Fibroblast of skin of left biceps (primary cell): ENCODE measurements at places on chromosomes 4 and X.
A peak's percentile ranks its signal among the peaks of the same experiment; 100 is the strongest.

DNA sequence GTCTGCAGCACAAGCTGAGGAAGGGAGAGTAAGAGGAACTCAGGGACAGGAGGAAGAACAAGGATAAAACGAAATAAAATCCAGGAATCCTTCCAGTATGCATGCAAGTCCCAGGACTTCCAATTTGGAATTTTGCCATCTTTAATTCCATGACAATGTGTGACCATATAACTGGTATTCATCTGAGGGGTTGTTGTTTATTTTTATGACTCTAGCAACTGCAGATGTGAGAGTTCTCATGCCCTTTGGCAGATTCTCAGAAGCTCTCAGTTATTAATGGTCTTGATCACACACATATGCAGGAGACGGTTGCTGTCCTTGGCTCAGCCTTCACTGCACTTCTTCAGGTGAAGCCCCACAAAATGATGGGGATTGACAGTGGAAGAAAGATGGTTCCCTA is 148.2 kb downstream of the SMIM20 start:
- DNase-seq: no peak

DNA sequence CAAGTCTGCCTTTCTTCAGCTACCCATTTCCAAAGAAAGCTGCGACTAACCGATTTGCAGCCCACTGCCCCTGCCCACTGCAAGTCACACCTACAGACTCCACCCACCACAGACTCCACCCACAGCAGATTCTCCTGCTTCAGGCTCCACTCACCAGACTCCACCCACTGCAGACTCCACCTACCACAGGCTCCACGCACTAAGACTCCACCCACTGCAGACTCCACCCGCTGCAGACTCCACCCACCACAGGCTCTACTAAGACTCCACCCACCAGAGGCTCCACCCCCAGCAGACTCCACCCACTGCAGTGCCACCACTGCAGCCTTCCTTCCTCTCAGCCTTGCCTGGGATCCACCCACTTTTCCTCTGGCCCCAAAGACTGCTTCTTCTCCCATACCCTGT is 41.3 kb downstream of the ABLIM2 start:
- DNase-seq: no peak

GRCh38 chr4:8149664-8150063 is 8.9 kb downstream of the ABLIM2 start:
- DNase-seq: no peak

DNA sequence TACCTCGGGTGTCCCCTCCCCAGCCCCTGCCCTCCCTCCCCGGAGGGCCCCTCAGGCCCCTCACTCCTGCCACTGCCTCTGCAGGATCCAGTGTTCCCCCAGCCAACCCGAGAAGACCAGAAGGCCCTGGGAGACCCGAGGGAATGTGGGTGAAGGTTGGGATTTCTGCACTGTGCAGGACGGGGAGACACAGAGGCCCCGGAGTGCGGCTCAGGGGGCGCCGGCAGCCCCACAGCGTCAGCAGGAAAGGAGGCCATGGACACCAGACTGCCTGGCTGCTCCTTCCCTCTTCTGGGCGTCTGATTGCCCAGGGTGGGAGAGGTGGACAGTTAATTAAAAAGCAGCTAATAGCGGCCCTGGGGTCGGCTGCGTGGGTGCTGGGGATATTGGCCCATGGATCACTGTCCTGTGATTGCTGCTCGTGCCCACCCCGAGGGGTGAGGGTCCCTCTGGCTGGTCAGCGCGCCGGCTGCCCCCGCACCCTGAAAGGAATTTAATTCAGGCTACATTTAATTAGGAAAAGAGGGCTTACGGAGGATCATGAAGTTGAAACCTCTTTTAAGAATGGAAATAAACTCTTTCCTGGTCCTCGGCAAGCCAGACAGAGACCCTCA is 57.8 kb upstream of the NKX1-1 start:
- DNase-seq: no peak

GRCh38 chr4:42119886-42120285 is 32.6 kb downstream of the BEND4 start:
- DNase-seq: no peak

GRCh38 chrX:70508296-70508911 is 63.8 kb downstream of the DLG3 start:
- DNase-seq: no peak

DNA sequence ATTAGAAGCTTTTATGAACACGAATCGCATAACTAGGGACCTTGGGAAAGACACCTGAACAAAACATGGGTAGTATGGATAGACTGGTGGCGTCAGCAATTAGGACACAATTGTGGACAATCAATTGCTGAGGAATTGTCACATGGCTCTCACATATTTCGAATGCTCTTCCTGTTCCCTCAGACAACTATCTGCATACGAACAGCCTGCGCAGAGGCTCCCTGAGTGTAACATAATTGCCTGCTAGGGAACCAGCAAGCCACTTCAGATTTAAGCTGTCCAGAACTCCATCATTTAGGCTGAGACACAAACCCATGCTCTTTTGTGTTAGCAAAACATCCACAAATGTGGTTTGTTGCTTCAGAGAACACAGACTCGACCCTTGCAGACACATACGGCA is 160.8 kb downstream of the MGST2 start:
- DNase-seq: no peak

DNA sequence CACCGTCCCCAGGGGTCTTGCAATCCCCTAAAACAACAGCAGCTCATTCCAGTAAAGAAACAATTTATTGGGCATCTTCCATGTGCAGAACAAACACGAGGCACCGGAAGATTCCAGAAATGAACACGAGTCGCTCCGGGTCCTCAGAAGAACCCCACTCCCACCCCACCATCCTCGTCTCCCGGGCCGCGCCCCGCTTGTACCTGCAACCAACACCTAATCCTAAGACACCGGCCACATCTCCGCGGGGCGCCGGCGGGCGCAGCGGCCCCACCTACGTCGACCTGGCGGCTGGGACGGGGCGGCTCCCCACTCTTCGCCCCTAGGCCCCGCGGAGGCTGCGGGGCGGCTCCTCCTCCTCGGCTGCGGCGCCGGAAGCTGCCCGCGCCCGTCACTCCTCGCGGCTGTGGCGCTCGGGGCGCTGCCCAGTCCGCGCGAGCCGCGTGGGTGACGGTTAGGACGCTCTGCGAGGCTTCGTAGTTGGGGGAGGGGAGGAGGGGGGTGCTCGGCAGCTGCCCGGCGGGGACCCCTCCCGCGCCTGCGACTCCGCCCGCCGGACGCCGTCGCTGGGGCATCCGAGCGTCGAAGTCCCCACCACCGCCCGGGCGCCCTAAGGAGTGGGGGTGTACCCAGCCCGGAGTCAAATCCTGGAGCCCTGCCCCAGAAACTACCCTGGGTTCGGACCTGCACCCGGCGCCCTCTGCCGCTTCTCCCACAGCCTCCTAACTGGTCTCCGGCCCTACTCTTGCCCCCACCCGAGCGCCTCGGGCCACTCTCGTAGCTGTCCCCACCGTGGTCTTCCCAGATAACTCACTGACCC is at the start of gene CCDC158:
Gene CCDC158, minus strand, starts transcription at position 380 of the 820 bp plus-strand sequence. CDS start 17,934 bp downstream, outside the sequence.
- DNase-seq: no peak

DNA sequence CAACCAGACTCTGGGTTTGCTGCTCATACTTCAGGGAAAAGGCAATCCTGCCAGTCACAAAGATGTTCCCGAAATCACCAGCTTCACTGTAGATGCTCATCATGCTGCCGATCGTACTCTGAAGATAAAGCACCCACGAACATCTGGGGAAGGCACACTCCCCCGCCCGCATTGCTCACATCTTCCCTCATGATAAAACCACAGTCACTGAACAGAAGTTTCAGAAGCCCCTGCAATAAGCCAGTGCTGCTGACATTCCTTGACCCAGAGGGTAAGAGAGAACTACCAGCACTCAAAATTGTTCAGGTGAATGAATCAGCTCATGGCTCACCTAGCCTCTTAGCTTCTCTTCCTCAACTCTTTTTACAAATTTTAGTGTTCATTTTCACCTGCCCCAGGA is 43.1 kb downstream of the SRPX2 start:
- DNase-seq: no peak

GRCh38 chr4:15676899-15677298 is 4.7 kb upstream of the FAM200B start:
- no peak for DNase-seq

GRCh38 chr4:39732728-39733127 is 34.8 kb downstream of the UBE2K start:
- peak; percentile 64 for DNase-seq

DNA sequence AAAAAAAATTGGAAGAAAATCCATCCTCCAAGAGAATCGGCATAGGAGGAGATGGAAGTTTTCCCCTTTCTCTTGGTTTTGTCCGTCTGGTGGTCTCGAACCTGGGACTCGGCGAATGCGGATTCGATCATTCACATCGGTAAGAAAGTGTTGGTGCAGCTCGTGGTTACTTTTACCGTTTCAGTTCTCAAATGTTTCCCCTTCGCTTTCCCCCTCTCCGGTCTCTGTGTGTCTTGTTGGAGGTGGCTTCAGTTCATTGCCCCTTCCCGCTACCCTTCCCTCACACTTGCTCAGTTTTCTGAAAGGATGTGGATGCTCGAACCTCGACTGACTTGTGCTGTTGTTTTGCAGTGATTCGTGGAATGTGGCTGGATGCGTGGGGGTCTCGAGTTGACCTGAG is 840 bp downstream of the GRID2 start:
- no peak for DNase-seq

- no peak for DNase-seq
These were observed 24.2 kb upstream of the HOPX start for GRCh38 chr4:56705334-56705733.

DNA sequence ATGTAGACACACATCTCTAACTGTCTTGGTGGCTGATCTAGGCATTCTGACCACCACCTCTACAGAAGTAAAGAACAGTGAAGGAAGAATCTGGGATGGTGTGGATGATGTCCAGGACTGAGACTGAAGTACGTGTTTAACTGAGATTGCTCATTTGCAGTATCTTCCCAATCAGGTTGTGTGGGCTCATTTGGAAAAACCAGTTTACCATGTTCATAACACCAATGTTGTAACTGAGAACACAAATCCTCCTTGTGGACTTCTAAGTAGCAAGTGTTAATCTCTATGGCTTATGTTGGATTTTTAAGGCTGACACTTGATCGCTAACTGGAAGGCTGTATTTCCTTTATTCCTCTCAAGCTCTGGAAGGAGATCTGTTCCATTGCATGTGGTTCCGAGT is 144.7 kb downstream of the ZNF518B start:
- no peak for DNase-seq

DNA sequence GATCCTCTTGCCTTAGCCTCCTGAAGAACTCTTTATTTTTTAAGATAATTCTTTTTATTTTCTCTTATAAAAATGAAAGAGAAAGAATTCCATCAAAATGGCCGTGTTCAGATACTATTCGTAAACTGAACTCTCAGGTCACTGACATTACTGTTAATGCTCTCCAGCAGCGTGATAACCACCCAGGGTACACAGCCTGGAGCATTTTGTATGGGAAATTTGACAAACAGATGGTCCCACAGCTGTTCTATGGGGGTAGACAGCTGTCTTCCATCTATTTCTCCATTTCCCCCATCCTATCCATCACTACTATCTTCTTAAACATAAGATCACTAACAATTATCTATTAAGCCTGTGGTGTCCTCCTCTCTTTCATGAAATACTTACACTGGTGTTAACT is 47.8 kb downstream of the SYNPO2 start:
- no peak for DNase-seq

GRCh38 chr4:153489856-153490558 is 23.8 kb downstream of the TMEM131L start:
- no peak for DNase-seq

GRCh38 chrX:9788911-9789310 is 2.7 kb downstream of the SHROOM2 start:
- DNase-seq: no peak

GRCh38 chr4:32890398-32890797 is 2170.2 kb downstream of the PCDH7 start:
- DNase-seq: no peak

DNA sequence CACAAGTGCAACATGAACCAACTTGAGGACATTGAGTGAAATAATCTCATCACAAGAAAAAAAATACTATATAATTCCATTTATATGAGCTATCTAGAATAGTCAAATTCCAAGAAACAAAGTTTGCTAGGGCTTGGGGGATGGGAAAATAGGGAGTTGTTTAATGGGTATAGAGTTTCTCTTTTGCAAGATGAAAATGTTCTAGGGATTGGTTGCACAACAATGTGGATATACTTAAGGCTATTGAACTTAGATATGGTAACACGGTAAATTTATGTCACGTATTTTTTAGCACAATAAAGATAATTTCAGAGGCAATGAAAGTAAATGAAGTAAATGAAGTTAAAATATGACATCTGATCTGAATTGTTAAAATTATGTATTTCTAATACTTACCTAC is 7.9 kb downstream of the MFSD8 start:
- no peak for DNase-seq

- DNase-seq: no peak
These were observed 506.7 kb downstream of the BCOR start for GRCh38 chrX:39591099-39591498.

GRCh38 chrX:97234471-97235081 is 350.9 kb downstream of the RPA4 start:
- no peak for DNase-seq

DNA sequence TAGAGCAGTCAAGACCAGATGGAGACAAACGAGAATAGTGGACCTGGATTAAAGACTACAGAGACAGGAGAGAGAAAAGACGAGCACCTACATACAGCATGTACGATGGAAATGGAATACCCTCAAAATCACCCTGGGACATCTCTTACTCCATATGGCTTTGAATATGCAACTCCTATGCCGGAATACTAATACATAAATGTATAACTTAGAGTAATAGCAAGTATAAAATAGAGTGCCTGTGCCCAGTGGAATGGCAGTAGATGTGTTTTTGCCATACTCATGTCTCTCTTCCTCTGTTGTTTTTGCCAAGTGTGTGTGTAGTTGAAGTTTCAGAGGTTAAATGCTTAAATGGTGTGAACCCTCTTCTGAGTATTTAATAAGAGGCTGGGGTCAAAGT is 39.8 kb upstream of the LIMCH1 start:
- DNase-seq: no peak

DNA sequence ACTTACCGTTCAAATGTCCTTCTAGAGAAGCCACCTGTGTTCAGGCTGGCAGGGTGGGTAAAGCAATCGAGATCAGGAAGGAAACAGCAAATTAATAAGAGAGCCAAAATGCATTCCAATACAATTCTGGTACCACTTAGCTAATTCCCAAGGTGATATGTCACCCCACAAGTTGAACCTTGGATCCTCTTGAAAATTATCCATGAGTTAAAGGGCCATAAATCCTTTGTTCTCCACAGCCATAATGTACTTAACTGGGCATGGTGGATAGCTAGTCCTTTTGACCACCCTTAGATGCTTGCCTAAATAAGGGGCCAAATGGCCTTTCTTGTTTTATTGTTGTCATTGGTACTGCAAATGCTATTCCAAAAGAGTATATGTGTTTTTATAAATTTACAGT is 2.0 kb downstream of the TNMD start:
- no peak for DNase-seq

GRCh38 chrX:121191779-121192178 is 144.4 kb downstream of the GLUD2 start:
- no peak for DNase-seq
